ENCODE measurements at places on chromosomes 16 and 17.

DNA sequence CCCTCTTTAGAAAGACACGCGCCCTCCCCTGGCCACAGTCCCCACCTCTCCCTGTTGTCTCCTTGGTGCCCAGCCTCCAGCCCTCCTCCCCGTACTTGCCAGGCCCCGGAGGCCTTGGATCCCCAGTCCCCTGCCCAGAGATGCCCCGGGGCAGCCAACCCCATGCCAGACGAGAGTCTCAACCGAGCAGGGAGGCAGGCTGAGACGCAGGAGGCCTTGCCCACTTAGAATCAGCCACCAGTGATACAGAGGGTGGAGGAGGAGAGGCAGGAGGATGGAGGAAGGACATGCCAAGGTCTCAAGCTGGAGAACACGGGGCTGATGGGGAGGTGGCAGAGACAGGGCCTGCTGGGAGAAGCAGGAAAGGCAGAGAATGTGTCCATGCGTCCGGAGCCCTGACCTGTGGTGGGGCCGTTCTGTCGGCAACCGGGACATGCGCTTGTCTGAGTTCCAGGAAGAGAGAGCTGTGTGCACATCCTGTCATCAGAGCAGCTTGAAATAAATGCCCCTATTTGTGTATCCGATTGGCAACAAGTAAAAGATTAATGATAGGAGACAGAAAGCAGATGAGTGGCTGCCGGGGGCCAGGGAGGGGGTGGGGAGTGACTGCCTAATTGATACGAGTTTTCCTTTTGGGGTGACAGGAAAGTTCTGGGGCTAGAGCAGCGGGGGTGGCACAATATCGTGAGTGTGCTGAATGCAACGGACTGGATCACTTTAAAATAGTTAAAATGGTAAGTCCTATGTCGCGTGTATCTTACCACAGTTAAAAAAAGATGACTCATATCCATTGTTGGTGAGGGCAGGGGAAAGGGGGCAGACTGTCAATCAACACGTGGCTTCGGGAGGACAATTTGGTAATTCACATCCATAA is 44.7 kb upstream of the MEAK7 start:
- DNase-seq: peak; percentile 66

- no peak for DNase-seq
These were observed 609.9 kb downstream of the WWOX start for GRCh38 chr16:78709137-78709884.

DNA sequence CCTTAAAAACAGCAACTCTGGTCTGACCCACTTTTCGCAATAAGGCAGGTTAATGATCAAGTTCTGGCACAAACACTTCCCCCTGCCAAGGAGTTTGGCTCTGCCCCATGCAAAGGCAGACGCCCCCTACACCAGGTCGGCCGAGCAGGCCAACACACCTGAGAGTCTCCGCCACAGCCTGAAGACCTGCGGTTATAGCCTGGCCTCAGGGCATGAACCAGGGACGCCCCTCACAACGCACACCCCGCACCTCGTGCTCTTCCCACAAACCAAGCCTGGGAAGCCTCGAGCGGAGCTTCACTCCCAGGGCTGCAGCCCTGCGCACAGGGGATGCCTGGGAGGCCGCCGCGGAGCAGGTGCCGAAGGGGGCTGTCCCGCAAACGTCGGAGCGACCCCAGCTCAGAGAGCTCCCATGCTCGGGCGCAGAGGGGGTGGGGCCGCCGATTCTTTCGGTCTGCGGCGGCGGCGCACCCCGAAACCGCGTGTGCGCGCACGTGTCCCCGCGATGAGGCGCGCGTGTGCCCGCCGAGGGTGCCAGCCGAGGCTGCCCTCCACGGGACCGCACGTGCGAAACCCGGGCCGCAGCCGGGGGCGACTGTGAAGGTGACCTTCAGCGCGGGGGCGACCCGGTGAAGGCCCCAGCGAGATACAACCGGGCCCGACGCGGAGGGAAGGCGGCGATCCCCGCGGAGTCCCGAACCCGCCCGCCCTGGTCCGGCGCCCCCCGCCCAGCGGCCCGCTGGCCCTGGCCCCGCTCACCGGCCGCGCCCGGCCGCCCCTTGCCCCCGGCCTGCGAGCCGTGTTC is 559 bp downstream of the CLUH start:
- peak; percentile 37 for DNase-seq

- DNase-seq: no peak
These were observed 126.1 kb downstream of the PITPNC1 start for GRCh38 chr17:67503184-67503583.

DNA sequence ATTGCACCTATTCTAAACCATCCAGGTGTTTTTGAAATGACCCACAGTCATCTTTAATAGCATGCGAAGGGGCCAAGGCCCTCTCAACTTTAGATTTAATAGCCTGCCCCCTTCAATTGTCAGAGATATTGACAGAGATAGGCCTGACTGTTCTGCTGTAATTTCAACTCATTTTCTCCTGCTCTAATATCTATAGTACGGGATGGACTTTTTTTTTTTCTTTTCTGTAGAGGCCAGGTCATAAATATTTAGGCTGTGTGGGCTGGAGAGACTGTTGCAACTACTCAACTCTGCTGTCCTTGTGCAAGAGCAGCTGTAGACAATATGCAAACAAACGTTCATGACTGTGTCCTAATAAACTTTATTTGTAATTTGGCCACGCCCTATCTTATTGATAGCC is 24.7 kb upstream of the KRT20 start:
- no peak for DNase-seq

DNA sequence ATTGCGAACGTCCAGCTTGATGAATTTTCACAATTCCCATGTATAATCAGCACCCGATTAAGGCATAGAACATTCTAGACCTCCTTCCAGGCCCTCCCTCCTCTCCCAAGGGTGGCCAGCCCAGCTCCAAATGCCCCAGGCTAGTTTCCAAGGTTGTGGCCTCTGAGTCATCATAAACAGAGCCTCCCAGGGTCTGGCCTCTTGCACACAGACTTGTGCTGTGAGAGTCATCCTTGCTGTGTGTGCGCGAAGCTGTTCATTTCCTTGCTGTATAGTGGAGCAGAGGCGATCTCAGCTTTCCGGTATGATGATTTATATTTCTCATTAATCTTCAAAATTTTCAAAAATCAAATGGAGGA is 20.5 kb upstream of the JPH3 start:
- DNase-seq: no peak

GRCh38 chr17:67203818-67204217 is 41.2 kb downstream of the HELZ start:
- no peak for DNase-seq
